ENCODE measurements at places on chromosomes 11 and 22.

- no peak for DNase-seq
Measured at GRCh38 chr11:105609832-105610781, at the start of gene GRIA4. Gene GRIA4 (plus strand): TSS chr11:105610073. CDS start chr11:105610998, 925 bp downstream.

DNA sequence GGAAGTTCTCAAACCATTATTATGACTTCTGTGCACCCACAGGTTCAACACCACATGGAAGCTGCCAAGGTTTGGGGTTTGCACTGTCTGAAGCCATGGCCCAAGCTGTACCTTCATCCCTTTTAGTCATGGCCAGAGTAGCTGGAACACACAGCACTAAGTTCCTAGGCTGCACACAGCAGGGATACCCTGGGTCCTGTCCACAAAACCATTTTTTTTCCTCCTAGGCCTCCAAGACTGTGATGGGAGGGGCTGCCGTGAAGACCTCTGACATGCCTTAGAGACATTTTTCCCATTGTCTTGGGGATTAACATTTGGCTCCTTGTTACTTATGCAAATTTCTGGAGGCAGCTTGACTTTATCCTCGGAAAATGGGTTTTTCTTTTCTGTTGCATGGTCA is 42.7 kb downstream of the DDIAS start:
- no peak for DNase-seq

DNA sequence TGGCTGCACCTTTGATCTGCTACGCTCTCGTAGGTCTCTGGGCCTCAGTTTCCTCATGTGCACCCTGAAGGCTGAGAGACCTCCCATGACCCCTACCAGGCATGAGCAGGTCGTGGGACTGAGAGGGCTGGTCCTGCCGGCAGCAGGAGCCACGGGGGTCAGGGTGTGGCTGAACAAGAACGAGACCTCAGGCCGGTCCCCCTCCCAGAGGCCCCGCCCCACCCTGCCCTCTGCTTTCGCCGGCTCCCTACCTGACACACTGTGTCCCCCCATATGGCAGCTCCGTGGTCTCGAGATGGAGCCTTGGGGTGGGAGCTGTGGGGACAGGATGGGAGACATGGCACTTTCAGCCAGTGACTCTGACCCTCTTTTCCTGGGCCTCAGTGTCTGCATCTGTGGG is 40.6 kb downstream of the CDKN1C start:
- no peak for DNase-seq

DNA sequence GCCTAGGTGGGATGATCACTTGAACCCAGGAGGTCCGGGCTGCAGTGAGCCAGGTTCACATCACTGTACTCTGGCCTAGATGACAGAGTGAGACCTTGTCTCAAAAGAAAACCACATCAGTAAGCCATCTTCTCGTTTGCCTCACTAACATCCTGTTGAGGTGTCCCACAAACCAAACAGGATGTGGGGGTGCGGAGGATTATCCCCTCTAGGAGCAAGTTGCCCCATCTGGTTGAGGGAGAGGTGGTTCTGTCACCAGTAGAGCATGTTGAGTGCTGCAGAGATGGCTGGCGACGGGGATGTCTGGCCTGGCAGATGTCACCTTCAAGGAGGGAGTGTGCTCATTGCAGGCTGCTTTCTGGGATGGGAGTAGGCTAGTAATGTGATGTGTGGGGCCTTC is 72.4 kb downstream of the ZNRF3 start:
- peak; percentile 62 for DNase-seq

DNA sequence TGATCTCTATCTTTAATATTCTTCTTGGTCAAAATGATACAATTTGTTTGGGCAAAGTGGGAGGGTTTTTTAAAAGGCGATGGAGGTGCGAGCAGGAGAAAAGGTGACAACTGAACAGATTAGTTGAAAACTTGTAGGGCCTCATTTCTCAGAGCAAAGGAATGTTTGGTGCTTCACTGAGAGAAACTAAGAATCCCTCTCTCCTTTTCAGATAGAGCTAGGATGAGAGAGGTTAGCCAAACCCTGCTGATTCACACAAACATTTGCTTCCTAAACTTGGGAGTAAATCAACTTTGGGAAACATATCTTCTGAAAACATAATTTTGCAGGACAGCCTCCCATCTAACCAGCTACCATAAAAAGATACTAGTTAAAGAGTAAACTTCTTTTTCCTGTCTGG is 57.0 kb downstream of the PHF21A start:
- DNase-seq = no peak

- DNase-seq = no peak
Measured at GRCh38 chr22:32607086-32607485, 132.5 kb downstream of the FBXO7 start.

DNA sequence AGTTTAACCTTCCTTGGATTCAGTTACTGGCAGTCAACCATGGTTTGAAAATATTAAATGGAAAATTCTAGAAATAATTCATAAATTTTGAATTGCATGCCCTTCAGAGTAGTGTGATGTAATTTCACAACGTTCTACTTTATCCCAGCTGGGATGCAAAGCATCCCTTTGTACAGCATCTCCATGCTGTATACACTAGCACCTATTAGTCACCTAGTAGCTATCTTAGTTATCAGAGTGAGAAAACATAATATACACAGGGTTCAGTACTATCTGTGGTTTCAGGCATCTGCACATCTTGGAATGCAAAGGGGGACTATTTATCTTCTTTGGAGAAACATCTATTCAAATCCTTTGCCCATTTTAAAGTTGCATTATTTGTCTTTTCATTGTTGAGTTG is 30.8 kb downstream of the CBL start:
- no peak for DNase-seq

- DNase-seq = no peak
Measured at GRCh38 chr11:68912254-68912653, 8.6 kb downstream of the IGHMBP2 start.

- DNase-seq = no peak
Measured at GRCh38 chr11:3170756-3171650, 5.9 kb upstream of the OSBPL5 start.

DNA sequence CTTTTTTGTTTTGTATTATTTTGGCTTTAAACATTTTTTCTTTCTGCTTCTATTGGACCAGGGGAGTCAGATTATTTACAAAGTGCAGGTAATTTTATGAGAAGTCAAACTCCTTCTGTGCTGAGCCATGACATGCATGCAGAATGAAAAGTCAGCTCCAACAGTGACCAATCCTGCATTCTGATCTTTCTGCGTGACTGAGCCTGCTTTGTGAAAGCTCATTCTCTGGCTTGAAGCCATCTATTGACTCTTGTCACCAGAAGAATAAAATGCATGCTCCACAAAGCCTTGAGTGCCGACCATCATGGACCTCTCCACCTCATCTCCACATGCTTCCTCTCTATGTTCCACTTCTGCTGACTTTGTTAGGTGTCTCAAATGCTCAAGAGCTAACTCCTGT is 50.2 kb downstream of the MIAT start:
- no peak for DNase-seq

- DNase-seq = no peak
Measured at GRCh38 chr11:40877981-40878380, 581.5 kb downstream of the LRRC4C start.

- no peak for DNase-seq
Measured at GRCh38 chr11:132439711-132440255, 1069.4 kb downstream of the NTM start.

- no peak for DNase-seq
Measured at GRCh38 chr22:23697031-23697970, 6.5 kb downstream of the RGL4 start.

Data from GM18507 (cell line).